SIG-M5 (cell line): ENCODE measurements at places on chromosomes 11 and 22.

GRCh38 chr22:21682385-21683175 is 16.8 kb downstream of the PPIL2 start:
- DNase-seq, result no peak

DNA sequence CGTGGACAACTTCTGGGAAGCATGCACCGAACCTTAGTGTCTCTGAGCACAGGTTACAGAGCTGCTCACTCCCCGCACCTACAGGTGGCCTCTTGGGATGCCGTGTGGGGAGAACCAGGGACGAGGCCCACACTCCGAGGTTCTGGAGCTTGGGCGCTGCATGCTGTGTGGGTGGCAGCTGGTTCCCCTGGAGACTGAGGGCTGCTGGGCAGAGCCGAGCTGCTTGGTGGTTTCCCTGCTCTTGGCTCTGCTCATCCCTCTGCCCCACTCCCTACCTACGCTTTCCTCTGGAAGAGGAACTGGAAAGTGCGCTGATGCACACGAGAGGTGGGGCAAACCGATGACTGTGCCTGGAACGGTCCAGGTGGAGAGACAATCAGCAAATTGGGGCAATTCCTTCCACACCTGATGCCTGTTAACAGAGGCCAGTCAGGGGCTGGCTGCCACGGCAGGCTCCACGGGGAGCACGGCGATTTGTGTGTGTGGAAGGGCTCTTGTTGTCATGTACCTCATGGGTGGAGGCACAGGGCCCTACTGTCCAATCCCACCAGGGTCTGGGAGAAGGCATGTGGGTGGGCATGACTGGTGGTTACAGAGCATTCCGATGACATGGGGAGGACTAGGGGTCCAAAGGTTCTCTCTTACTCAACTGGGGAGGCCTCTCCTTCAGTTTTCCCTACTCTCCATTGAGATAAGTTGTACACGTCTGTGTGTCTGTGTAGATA is 60.9 kb downstream of the ST14 start:
- no peak for DNase-seq

DNA sequence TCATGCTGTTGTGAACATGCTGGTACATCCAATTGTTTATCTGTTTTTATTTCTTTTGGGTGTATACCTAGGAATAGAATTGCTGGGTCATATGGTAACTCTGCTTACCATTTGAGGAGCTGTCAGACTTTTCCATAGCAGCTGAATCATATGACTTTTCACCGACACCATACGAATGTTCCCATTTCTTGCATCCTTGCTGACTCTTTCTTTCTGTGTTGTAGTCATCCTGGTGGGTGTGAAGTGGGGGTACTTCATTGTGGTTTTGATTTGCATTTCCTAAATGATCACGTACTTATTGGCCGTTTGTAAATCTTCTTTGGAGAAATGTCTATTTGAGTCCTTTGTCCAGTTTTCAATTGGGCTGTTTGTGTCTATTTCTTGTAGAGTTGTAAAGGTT is 26.5 kb downstream of the ATXN10 start:
- DNase-seq, result no peak

- DNase-seq, result no peak
These were observed 43.5 kb downstream of the NELL1 start for GRCh38 chr11:20712912-20713311.

- DNase-seq, result no peak
These were observed 27.3 kb upstream of the PICK1 start for GRCh38 chr22:38029901-38030300.

DNA sequence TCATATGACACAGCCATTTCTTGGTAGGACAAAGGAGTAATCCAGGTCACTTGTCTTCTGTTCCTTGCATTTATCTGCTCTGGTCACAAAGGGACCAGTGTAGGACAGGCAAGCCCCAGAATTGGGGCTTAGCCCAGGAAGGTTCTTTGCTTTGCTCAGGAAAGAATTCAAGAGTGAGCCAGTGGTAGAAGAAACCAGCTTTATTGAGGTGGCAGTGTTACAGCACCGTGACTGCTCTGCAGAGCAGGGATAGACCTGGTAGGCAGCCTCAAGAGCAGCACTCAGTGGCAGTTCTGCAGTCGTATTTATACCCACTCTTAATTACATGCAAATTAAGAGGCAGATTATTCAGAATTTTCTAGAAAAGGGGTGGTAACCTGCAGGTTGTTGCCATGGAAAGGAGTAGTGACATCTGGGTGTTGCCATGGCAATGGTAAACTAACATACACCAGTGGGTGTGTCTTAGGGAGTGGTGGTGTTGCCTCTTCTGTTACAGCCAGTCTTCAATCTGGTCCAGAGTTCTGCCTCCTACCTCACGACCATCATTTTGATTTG is 84.9 kb upstream of the RAB1B start:
- no peak for DNase-seq

- DNase-seq, result no peak
These were observed 163.8 kb downstream of the CHST1 start for GRCh38 chr11:45501392-45502225.
